CD4-positive, alpha-beta T cell treated with Interleukin-1 beta for 1 hour (primary cell): ENCODE measurements at places on chromosomes 3 and 15.

DNA sequence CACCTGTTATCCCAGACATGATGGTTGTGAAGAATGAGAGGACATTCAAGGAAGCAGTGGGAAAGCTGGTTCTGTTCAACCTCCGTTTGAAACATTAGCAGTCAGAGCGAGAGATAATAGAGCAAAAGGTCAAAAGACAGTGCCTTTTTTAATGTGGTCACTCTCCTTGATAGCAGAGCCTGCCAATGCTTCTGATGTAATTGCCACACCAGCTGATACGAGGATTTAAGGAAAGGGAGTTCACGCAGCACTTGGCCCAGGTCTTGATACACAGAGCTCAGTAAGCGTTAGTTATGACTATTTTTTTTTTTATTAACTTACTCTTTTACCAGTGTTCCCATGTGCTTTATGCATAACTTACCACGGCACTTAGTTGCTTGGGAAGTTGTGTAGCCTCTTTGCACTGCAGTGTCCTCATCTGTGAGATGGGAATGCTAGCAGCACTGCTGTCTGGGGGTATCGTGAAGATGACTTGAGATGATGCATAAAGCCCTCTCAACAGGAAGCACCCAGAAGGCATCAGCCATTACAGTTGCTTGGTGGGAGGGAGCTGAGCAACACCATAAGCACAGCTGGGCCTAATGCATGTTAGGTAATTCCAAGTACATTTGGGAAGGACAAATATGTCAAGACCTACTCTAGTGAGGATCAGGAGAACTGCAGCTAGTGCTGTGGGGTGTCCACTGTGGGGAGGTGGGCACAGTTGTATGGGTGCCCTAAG, 123.3 kb upstream of the RASGRP1 start:
- no peak for DNase-seq

GRCh38 chr15:63463793-63464192, 40.6 kb upstream of the USP3 start:
- no peak for DNase-seq

- no peak for DNase-seq
These were observed 475 bp downstream of the EIF4E3 start for GRCh38 chr3:71724584-71725270.

GRCh38 chr15:55897560-55898336, 95.7 kb downstream of the NEDD4 start:
- no peak for DNase-seq

- DNase-seq = peak; percentile 4
These were observed 5.7 kb downstream of the DUT start for GRCh38 chr15:48336940-48337339.

DNA sequence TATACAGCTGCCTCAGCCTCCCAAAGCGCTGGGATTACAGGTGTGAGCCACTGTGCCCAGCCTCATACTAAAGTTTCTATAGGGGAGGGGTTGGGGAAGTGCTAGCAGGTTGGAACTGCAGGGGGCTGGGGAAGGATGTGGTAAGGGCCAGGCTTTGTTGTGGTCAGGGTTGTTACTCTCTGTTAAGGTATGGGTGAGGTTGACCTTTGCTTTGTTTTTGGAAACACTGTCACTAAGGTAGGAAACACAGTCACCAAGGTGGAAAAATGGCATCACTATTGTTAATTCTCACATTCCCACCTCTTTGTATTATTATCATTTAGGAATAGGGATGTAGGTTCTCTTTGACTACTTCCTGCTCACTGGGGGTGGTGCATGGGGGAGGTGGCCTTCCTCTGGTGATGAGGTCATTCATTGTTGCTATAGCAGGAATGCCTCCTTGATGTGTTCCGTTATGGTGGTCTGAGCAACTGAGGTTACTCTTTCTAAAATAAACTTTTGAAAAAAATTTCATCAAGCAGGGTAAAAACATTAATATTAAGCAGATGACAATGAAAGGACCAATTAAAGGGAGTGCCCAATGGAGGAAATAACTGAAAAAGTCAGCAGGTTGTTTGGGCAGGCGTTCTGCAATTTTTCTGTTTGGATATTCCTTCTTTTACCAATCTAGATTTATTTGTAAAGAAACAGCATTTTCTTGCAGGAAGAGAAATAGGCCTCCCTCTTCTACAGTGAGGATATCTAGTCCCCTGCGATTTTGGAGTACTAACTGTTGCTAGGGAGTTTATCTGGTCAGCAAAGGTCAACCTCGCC, 150.5 kb downstream of the WDR76 start:
- peak; percentile 9 for DNase-seq

GRCh38 chr3:156825795-156826143, 384 bp upstream of the LEKR1 start:
- no peak for DNase-seq

- no peak for DNase-seq
These were observed 106.5 kb downstream of the UBE3A start for GRCh38 chr15:25332306-25332705.

GRCh38 chr3:54969652-54970051, 41.8 kb upstream of the LRTM1 start:
- no peak for DNase-seq

- no peak for DNase-seq
These were observed 67.1 kb downstream of the PIK3CB start for GRCh38 chr3:138767498-138768104.

- DNase-seq = no peak
These were observed 133.5 kb upstream of the ZPLD1 start for GRCh38 chr3:102301155-102301880.
